ENCODE measurements at places on chromosomes 2 and 18.

DNA sequence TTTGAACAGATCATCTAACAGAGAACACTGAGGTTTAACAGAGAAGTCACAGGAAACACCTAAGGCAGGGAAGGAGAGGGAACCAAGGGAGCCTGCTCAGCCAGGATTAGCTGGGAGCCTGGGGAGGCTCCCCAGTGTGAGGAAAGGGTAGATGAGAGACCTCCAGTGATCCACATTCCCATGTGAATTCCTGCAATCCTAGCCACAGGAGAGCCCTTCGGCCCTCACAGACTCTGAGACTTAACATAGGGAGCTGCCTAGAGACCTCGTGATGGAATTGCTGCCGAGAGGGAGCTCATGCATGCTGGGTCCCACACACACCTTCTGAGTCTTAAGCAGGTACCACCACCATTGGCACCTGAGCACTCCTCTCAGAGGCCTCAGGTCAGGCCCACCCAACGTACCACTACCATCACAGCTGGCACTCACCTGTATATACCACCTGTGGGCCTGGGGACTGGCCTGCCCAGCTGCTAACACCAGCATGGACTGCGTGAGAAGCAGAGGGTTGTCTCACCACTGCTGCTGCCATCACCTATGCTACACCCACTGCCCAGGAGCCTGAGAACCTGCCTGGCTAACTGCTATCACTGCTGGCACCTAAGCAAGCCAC lies 225.9 kb upstream of the RASGRP3 start:
- DNase-seq, result no peak

GRCh38 chr2:9337901-9338300 lies 85.4 kb downstream of the ITGB1BP1 start:
- DNase-seq, result no peak

- DNase-seq, result no peak
Measured at GRCh38 chr18:44048846-44049245, 631.8 kb upstream of the SETBP1 start.

- no peak for DNase-seq
Measured at GRCh38 chr18:5941890-5942289, 46.6 kb upstream of the TMEM200C start.

GRCh38 chr2:208306291-208306690 lies 40.2 kb downstream of the PIKFYVE start:
- DNase-seq, result peak; percentile 3

GRCh38 chr18:24024425-24024824 lies 9.9 kb downstream of the TTC39C start:
- DNase-seq, result no peak

- DNase-seq, result peak; percentile 38
Measured at GRCh38 chr2:201971531-201972228, 62.0 kb upstream of the FZD7 start.

GRCh38 chr18:59874166-59874565 lies 25.6 kb upstream of the PMAIP1 start:
- peak; percentile 70 for DNase-seq

- DNase-seq, result no peak
Measured at GRCh38 chr18:28078849-28079248, 98.1 kb downstream of the CDH2 start.

DNA sequence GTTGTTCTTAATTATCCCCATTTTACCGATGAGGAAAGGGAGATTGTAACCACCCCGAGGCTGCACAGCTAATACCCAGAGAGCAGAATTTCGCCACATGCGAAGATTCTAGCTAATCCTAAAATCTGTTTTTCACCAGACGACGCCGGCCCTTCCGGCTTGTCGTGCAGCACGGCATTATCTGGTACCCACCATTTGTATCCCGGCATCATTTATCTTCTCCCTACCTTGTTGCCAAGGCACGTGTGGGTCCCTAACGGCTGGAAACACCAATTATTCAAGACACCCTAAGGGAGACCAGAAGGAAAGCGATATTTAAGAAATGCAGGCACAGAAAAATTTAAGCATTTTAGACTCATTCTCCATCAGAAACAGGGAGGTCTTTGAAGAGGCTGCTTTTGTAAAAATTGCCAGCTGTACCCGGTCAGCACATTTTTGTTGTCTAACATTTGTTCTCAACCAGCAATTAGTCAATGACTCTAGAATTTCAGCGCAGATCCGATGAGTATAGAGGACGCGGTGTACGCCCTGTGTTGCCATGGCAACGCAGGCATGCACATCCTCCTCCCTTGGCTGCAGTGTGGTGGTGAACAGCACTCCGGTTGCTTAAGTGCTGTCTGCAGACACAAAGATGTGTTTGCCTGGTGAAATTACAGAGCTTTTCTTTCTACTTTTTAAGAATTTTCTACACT lies 111.6 kb downstream of the AGAP1 start:
- DNase-seq, result peak; percentile 74

DNA sequence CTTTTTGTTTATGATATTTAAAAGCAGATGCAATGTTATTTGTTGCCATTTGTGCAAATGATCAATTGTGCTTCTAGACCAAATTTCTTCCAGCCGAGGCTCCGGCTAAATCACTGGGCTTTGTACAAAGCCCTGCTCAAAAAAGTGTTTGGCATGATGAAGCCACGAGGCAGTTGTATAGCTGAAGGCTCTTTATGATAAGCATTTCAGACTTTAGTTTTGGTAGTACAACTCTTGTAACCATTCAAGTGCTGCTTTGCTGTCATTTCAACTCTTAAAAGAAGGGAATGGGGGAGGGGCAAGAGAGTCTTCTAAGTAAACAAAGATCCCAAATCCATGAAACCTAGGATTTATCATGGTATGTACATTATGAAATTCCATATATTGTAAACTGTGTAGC lies 3.3 kb upstream of the ZNF532 start:
- DNase-seq, result no peak

DNA sequence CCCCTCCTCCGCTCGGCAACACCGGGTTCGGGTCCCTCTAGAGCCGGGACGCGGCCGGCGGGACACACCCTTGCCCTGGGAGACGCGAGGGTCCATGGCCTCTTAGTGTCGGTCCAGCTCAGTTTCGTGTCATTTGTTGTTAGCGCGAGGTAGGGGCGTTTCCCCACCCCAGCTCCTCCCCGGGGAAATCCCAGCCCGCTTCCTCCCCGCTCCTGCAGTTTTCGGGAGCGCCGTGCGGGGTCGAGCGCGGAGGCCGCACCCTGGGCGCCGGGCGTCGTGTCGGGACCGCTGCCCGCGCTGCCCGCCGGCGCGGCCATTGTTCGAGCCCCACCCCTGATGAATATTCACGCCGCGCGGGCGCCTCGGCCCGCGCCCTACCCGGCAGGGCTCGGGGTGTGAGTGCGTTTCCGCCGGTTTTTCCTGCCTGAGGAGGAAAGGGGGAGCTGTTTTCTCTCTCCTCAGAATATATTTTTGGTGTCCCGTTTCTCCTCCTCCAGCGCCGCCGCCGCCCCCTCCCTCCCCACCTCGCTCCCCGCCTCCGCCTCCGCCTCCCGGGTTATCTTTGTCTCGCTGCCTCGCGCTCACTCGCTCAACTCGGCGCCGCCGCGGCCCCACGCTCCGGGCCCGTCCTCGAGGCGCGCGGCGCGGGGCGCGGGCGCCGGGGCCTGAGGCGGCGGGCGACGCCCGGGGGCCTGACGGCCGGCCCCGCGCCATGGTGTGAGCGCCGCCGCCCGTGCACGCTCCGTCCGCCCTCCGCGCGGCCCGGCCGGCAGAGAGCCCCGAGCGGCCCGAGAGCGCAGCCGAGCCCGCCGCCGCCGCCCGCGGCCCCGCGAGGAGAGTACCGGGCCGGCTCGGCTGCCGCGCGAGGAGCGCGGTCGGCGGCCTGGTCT lies at the start of gene MAP4K4:
Gene MAP4K4 (plus strand): TSS at position 584 of the 890 bp plus-strand sequence. CDS start 374 bp downstream, outside the sequence.
- peak; percentile 24 for DNase-seq

DNA sequence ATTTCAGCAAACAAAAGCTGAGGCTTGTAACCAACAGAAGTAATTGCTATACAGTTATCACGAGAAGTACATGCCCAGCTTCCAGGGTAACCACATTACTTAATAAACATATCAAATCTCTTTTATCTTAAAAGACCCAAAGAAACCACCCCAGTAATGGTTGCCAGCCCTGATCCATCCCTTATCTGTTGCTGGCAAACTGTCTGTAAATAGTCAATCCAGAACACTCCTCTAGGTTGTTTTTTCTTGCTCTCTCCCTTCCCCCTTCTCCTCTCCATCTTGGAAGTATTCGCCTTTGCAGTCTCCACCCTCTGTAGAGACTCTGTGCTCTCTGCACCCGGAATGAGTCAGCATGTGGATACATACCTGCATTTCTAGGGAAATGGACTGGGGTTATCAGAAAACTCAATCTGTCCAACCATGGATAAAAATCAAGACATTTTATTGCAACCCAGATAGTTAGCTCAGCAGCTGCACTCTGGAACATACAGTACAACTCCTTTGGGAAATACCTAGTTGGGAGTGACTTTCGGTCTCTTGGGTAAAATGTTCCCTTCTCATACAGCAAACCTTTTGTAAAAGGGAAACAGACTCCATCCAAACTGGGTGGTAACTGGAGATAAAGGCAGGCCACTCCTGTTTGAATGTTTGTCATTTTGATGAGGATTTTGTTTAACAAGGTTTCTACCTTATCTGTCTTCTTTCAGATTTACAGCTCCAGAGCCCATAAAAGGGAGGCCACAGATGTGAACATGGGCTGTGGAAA lies 123.5 kb upstream of the FOSL2 start:
- DNase-seq, result no peak

GRCh38 chr2:3611589-3611988 lies 16.7 kb downstream of the COLEC11 start:
- no peak for DNase-seq

DNA sequence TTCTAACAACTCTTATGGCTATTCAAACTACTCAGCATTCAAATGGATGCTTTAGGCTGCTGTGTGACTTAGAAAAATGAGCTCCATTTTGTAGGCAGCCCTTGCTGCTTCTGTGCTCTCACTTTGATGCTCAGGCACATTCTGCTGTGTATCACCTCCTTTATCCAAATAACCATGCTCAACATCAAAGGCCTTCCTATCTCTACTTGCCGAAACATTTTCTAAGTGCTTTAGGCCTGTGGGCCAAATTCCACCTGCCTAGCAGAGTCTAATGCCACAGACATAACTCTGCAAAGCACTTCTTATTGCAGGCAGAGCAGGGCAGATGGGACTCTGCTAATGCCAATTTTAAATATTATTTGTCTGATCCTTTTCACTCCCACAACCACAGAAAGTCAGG lies 397.4 kb downstream of the RND3 start:
- no peak for DNase-seq

GRCh38 chr2:133599211-133599803 lies 31.0 kb upstream of the NCKAP5 start:
- no peak for DNase-seq

- no peak for DNase-seq
Measured at GRCh38 chr18:75497576-75498235, 70.2 kb upstream of the SMIM21 start.

DNA sequence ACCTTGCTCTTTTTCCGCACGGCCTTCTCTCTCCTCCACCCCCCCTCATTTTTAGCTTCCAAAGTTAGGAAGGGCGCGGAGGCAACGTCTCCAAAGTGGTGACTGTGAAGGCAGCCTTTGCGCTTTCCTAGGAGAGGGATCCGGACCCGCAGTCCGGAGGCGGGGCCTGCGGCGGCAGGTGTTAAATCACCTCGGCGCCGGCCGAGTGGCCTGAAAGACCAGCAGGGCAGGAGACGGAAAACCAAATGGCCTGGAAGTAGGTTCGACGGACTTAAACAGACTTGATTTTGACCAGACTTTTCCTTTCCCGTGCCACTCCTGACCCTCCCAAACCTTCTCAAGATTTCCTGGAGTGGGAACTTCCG lies 615 bp downstream of the GORASP2 start:
- DNase-seq, result no peak

All from AG04449 (cell line).